ENCODE measurements at places on chromosomes 2 and 18.

- no peak for DNase-seq
These were observed 902.9 kb downstream of the TMEM182 start for GRCh38 chr2:103664690-103665089.

DNA sequence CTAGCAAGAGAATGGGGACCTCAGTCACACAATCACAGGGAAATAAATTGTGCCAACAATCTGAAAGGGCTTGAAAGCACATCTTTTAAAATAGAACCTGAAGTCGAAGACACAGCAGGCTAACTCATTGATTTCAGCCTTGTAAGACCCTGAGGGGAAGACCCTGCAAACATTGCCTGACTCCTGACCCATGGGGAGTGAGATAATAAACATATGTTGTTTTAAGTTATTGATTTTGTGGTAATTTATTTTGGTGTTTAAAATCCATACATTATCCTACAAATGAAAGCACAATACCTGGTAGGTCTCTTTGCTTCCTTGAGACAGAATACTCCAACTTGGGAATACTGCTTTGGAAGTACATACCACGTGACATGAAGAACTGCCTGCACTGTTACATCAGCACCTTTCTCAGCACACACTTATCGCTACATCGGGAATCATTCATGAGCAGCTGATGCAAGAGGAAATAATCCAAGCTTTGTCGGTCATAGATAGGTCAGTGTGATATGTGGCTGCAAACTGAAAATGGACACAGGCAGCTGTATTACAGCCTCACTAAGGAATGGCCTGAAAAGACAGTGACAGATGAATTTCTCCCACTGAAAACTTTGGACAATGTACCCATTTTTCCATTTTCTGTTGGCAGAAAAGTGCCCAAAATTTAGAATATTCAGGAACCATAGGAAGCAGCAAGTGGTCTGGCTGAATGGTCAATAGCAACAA lies 494.5 kb upstream of the MAP2 start:
- no peak for DNase-seq

GRCh38 chr2:43894743-43895142 lies 56.0 kb downstream of the ABCG8 start:
- DNase-seq: no peak

- no peak for DNase-seq
These were observed 61.4 kb downstream of the CCDC148 start for GRCh38 chr2:158395166-158395565.

- DNase-seq: no peak
These were observed 67.1 kb downstream of the NXPH2 start for GRCh38 chr2:138713069-138713496.

DNA sequence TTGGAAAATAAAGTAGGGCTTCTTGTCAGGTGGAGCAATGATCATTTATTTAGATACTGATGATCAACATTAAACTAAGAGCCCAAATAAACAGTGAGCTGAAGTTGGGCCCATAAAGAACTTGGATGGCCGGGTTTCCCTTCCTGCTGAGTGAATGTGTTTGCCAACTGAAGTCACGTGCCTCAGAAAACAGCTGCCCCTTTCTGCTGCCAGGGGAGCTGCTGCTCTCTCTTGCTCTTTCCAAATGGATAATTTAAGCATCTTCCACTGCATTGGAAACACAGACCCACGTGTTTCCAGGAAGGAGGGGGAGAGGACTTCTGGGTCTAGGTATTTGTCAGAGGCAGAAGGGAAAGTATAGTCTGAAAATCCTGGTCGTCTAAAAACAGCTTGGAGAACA lies 22.9 kb upstream of the NCKAP5 start:
- peak; percentile 62 for DNase-seq

- no peak for DNase-seq
These were observed 112.5 kb upstream of the SH3BP4 start for GRCh38 chr2:234839285-234839684.

DNA sequence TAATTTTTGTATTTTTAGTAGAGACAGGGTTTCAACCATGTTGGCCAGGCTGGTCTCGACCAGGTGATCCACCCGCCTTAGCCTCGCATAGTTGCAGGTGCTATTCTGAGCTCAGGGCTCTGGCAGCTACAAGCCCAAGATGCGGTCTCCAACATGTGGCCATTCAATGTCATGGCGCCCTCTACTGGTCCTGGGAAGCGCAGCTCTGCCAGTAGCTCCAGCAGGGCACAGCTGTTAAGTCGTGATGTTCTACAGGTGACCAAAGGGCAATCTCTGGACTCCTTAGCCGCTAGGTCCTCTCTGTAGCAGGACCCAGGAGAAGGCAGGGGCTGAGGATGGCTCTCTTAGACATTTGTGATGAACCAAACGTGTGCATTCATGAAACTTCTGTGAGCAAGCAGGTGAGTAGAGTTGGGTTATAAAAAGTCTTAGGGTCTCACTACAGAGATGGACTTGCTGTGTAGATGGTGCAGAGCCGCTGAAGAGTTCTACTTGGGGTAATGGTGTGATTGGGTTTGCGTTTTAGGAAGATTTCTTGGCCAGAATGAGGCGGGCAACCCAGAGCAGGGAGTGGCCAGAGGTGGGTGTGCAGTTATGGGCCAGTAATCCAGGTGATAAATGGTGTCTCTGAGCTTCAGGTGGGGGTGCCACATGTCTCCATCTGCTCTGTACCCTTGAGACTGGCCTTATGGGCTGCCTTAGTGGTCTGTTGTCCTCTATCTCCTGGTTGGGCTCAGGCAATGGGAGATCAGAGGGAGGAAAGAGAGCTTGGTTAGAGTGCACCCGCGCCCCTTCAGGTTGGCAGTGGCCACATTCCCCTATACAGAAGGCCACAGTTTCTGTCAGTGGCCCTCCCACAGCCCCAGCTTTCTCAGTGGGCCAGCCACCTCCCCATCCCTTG lies 31.0 kb downstream of the IL37 start:
- DNase-seq: peak; percentile 44

DNA sequence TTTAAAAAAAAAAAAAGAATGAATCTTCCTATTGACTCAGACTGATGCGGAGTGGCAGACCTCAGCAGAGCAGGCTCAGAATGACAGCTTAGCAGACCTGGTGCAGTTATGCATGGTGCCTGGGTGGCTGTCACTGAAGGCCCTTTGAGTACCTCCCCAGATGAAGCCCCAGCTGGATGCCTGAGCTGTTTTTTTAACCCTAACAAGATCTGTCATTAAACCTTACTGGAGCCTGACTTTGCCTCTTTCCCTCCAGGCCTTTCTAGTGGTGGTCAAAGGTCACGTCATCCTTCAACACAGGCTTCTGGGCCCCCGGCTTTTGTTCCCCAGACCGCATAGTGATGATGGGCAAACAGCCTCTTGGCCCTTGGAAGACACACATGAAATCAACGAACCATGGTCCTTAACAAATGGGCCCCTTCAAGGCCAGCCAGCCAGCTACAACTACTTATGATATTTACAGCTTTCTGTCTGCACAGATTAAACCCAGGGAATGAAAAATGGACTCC lies 138.3 kb upstream of the CYP1B1 start:
- DNase-seq: no peak

GRCh38 chr2:9103663-9104277 lies 100.3 kb upstream of the MBOAT2 start:
- no peak for DNase-seq

- DNase-seq: no peak
These were observed 84.4 kb downstream of the DYM start for GRCh38 chr18:49376046-49376445.

GRCh38 chr2:97914691-97915213 lies 81.0 kb downstream of the TMEM131 start:
- no peak for DNase-seq

DNA sequence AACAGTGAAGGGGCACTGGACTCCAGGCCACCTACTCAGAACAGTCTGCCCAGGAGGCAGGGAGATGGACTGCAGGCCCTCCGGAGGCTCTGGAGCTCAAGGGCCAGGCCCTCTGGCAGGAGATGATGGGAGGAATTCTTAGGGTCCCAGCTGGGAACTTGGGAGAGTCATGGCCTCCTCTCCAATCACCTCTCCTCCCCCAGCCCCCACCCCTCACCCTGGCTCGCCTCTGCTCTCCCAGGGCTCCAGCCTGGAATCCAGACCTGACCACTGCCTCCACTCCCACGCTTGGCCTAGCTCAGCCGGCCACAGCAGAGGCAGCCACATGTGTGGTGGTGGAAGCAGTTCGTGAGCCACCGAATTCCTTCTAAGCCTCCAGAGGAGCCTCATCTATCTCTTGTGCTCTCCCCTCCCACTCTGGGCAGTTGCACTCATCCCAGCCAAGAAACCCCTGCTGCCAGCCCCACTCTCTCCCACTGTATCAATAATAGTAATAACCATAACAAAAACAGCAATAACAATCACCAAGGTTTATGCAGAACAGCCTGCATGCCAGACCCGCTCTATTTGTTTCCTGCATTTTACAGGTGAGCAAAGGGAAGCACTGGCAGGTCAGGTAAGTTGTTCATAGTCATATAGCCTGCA lies 67.4 kb downstream of the TNS1 start:
- no peak for DNase-seq

- no peak for DNase-seq
These were observed 121.6 kb downstream of the SPP2 start for GRCh38 chr2:234172066-234172465.

- no peak for DNase-seq
These were observed 3.8 kb upstream of the LTBP1 start for GRCh38 chr2:32942793-32943485.

DNA sequence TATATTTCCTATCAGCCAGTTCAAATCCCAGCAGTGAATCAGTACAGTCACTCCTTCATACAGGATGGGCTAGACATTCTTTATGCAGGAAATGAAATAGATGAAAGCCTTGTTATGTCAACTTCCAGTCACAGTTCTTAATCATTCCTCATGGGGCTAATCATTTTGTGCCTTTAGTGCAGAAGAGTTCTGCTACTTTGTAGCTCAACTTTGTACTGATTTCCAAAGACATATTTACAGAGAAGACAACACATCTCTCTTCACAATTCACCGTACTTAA lies 593.9 kb upstream of the NETO1 start:
- DNase-seq: no peak

- no peak for DNase-seq
These were observed 124.4 kb upstream of the SETBP1 start for GRCh38 chr18:44556296-44556695.

- no peak for DNase-seq
These were observed 3.7 kb downstream of the SCN9A start for GRCh38 chr2:166372046-166372445.

GRCh38 chr2:177379354-177379753 lies 13.2 kb upstream of the AGPS start:
- no peak for DNase-seq

DNA sequence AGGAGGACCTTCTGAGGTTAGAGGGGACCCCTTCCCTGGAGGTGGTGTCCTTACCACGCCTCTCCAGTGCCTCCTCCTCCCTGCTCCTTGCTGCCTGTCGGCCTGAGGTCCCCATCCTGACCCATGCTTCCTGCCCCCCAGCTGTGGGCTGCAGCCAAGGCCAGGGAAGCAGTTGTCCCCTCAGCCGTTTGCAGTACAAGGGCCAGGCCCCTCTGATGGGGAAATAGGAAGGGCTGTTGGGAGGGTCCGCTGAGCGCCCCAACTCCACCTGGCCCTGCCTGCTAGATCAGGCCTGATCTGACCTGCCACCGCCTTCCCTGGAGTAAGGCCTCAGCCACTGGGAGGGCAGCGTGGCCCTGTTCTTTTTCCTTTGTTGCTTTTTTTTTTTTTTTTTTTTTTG lies 219.8 kb downstream of the KLHL29 start:
- no peak for DNase-seq

DNA sequence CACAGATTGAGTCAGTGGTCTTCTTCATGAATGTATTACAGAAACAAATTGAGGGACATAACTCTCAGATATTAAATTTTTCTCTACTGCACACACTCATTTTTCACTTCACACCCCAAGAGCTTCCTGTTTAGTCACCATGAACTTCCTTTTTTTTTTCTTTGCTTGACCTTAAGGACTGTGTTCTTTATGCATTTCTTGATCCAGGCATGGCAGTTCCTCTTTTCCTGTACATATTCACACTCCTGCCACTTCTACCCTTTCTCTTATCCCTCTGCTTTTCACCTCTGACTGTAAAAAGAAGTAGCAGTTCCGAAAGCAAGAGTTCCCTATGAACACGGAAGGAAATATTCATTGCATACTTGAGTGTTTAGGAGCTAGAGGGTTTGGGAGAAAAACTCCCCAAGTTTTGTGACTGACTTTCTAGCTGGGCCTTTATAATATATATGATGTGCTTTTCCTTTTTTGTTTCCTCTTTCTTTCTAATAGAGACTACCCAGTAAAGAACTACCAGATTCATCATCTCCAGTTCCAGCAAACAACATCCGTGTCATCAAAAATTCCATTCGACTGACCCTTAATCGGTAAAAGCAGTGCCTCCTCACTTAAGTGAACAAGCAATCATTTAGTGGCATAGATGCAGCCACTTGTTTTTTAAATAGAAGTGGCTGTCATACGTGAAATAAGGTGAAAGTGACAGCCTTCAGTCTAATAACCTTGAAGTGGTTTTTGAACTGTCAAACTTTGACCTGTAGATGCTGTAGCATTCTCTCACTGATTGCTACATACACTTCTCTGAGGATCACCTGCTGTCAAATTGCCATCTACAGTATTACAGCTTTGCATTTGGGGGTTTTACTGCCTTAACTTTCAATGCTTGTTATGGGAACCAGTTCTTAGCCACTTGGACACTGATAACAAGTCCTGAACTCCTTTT lies 40.8 kb downstream of the PAPOLG start:
- no peak for DNase-seq

- no peak for DNase-seq
These were observed 36.1 kb upstream of the TMEM178A start for GRCh38 chr2:39629646-39630045.

DNA sequence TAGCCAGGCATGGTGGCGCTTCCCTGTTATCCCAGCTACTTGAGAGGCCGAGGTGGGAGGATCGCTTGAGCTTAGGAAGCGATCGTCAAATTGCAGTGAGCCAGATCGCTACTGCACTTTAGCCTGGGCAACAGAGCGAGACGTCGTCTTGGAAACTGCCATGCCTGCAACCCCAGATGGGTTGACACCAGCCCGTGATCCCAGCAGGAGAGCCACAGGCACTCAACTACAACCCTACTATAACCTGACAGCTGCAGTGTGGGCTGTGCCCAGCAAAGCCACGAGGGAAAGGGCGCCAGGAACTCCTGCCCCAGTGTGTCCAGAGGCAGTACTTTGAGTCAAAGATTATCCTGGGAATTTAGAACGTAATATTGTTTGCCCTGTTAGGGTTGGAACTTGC lies 85.6 kb downstream of the SS18 start:
- no peak for DNase-seq

DNA sequence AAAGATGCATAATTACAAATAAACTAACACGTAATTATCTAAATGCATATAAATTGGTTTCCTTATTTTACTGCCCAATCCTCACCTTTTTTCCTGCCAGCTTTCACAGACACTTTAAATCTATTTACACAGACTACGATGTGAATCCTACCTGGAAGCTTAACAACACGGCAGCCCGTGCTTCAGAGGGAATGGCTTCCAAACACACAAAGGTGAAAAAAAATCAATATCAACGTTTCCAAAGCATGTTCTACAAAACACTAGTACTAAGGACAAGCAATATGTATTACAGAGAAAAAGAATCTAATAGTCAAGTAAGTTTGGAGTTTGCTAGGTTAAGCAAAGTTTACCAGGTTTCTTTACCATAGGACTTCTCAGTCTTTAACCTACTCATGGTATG lies 4.4 kb downstream of the MAP4K3 start:
- no peak for DNase-seq

GRCh38 chr2:150981826-150982225 lies 279.8 kb downstream of the RBM43 start:
- no peak for DNase-seq
